ENCODE measurements at places on chromosomes 2 and 18. TPM values are rescaled to one million over a fixed set of nuclear protein-coding genes. Genes with fewer than 3 reads are reported as not detected.

DNA sequence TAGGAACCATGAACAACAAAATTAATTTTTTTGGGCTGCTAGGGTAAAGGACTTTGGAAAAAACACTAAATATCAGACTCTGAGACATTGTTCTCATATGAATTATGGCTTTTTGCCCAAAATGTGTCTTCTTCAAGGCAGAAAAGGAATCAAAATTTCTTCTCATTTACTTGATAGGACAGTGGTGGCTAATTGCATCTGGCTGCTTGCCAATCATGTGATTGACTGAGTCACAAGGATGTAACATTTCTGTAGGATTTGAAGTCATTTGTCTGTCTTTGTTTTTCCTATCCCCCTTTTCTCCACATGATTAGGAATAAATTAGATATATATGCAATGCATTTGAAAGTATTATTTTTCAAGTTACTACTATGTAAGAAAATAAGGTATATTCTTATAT lies 130.2 kb downstream of the SLC4A10 start:
- H3K27ac ChIP-seq: no peak overlapping the region
- H3K4me1 ChIP-seq: no peaks in the 10 kb centered on the region
- H3K36me3 ChIP-seq: no peaks in the 10 kb centered on the region
- peaks cover 11% of the 10 kb centered on the region for H3K27me3 ChIP-seq
- no peak overlapping the region for H3K4me3 ChIP-seq

DNA sequence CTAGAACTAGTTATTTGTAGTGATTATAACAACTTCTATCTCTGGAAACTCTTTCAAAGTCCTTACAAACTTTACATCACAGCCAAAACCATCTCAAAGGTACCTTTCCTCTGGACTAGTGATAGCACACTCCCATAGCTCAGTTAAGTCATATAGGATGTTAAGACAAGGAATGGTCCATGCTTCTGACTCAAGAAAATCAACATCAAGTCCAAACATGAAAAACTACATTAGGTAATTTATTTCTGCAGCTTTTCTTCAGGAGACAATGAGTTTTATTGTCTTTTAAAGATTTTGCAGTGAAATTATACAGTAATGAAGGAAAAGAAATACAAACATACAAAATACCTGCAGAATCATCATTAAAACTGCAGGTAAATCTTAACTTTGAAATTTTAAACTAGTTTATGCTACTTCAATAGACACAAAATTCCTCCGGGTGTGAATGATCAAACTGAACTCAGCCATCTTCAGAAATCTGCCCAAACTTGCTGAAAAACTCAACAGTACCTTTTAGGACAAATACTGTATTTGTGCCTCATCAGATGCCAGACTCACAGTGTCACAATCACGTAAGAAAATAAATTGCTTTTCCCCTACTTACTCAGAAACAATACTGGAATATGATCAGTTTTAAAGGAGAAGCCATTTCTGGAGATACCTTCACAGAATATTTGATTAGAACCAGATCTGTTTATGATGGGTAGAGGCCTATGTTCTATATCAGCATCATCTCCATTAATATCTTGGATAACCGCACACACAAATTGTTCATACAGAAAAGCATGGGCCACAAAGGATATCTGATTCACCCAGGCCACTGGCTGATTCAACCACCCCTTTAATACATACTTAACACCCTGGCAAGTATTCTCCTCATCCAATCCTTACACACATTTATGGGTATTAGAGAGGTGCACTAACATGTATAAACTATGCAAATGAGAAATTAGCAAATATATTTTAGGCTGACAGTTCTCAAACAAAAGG lies 2.6 kb downstream of the TMEM131 start:
- H3K27me3 ChIP-seq: no peaks in the 10 kb centered on the region
- peak overlapping the region; percentile 93 for H3K4me3 ChIP-seq
- no peak for DNase-seq
- H3K27ac ChIP-seq: no peak overlapping the region

DNA sequence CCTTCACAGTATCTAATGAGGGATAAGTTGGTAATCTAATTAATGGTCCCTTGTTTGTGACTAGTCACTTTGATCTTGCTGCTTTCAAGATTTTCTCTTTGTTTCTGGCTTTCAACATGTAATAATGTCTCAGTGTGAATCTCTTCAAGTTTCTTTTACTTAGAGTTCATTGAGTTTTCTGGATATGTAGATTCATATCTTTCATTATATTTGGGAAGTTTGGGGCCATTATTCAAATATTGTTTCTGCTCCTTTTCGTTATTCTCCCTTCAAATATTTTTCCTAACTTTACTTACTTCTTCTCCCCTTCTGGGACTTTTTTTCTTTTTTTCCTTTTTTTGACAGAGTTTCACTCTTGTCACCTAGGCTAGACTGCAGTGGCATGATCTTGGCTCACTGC lies 21.1 kb upstream of the NAPG start:
- peaks cover 22% of the 10 kb centered on the region for H3K27me3 ChIP-seq
- H3K4me3 ChIP-seq: no peak overlapping the region
- no peak overlapping the region for H3K27ac ChIP-seq
- H3K4me1 ChIP-seq: no peaks in the 10 kb centered on the region
- peaks cover 18% of the 10 kb centered on the region for H3K36me3 ChIP-seq
- DNase-seq: no peak

DNA sequence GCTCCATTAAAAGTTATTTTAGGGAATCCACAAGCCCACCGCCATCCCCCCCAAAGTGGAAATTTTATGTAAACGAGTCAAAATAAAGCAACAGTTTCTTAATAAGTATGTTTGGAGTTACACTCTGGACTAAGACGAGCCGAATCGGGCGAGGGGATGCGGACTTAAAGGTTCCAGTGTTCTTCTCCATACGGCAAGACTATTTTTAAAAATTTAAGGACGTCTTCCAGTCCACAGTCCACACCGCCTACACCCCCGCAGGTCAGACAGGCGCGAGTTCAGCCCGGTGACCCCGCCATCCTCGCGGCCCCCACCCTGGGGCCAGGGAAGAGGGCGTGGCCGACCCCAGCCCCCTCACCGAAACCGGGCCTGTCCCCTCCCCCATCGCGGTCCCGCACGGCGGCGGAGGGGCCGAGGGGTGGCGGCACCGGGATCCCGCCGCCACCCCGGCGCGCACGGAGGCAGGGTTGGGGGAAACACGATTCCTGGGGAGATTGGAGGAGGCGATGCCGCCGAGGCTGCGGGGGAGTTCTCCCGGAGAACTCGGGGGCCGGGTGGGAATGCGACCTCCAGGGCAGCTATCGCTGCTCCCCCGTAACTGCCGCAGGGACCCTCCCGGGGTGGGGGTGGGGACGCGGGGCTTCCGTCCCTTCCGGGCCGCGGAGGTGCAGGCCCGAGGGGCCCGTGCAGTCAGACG lies 24.5 kb upstream of the SMAD7 start:
- peak overlapping the region; percentile 51 for H3K4me3 ChIP-seq
- peaks cover 23% of the 10 kb centered on the region for H3K4me1 ChIP-seq
- H3K27me3 ChIP-seq: no peaks in the 10 kb centered on the region
- no peak for DNase-seq
- no peak overlapping the region for H3K27ac ChIP-seq

KCNJ3 gene
- not detected for total RNA-seq

AKAIN1 gene
- not detected for total RNA-seq

DSG4 gene
- total RNA-seq: not detected
